ENCODE measurements at places on chromosomes 1 and 21. TPM values are rescaled to one million over a fixed set of nuclear protein-coding genes. Genes with fewer than 3 reads are reported as not detected.

- DNase-seq = no peak
Observed at GRCh38 chr1:33096363-33097005, 15.5 kb downstream of the AZIN2 start.

- no peak for DNase-seq
Observed at GRCh38 chr1:114290341-114290740, 136.7 kb upstream of the SYT6 start.

Gene C1orf167
- not detected for total RNA-seq

Gene FABP3
- total RNA-seq = not detected

Gene KCNE2
- not detected for total RNA-seq

- DNase-seq = no peak
Observed at GRCh38 chr1:227068883-227069282, 128.8 kb downstream of the COQ8A start.

Gene RXFP4
- total RNA-seq = 0.55 TPM

DNA sequence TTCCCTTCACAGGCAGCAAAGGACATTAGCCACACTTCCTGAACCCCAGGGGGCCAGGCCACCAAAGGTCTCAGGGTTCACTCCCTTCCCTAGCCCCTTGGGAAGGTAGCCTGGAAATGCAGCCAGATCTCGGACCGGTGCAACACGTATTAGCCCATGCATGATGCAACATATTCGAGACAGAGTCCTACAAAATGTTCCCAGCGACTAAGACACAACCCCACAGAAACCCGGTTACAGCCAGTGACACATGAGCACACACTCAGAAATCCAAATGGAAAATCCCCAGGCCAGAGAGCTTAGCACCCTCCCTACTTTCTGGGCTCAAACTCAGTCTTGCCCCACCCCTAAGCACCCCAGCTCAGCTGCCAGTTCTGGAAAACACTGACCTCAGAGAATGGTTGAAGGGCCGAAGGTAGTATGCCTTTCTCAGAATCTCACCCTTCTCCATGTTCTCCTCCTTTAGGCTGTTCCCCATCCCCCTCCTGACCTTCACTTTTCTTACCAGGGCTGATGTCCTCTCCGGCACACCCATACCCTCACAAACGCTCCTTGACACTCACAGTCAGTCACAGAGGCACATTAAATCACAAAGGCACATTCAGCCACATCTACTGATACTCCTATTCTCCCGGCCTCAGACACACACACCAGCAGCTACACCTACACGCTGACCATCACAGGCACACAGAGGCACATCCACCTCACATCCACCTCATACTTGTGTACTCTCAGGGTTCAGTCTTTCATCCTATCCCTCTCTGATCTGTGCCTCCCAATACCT is at the start of gene TSPAN1:
TSPAN1 (plus strand) TSS at position 640 of the 784 bp plus-strand sequence. CDS start 6,021 bp downstream, outside the sequence.
- no peak for DNase-seq

Gene CYP2J2
- total RNA-seq = 1.5 TPM

DNA sequence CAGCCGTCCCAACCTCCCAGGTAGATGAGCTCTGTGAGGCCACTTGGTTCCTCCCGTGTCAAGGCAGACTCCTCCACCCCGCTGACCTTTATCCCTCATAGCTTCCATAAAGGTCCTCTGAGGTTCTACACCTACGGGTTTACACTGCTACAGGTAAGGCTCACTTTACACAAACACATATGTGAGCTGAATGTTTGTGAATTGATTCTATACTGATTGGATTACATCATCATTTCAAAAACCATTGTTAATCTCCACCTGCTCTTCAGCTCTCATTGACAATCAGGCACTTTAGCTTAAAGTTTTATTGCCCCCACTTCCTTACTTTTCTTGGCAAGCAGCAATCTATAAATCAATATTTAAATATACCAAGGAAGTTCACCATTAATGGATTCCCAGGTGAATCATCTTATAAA is 12.8 kb upstream of the RGS16 start:
- DNase-seq = no peak

Gene ZYG11A
- 0.47 TPM for total RNA-seq

DNA sequence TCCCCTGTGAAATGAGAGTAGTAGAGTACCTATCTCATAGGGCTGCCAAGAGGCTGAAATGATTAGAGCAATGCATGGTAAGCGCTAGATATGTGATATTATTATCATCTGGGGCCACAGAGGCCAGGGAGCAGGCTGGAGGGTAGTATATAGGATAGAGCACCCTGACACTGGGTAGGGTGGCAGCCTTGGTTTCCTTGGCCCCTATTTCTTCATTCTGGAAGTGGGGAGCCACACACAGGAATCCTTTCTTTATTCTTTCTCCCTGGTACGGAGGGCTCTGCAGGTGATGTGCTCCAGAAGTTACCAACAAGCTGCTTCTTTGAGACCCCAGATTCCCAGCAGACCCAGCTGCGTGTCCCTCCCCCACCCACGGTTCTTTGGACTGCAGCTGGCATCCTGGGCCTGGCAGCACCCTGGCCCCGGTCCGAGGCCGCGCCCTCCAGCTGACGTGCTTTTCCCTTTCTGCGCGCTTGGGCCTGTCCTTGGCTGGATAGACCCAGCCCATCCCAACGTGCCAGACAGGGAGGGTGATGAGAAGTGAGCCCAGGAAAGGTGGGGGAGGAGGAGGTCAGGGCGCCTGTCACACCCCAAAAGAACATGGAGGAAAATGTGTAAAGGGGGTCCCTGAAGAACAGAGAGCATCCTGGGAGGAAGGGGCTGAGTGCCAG is 18.2 kb downstream of the INAVA start:
- DNase-seq = no peak

Gene OVAAL
- total RNA-seq = 2.4 TPM

Gene SDHB
- 292 TPM for total RNA-seq
